ENCODE measurements at places on chromosomes 7 and 10.

DNA sequence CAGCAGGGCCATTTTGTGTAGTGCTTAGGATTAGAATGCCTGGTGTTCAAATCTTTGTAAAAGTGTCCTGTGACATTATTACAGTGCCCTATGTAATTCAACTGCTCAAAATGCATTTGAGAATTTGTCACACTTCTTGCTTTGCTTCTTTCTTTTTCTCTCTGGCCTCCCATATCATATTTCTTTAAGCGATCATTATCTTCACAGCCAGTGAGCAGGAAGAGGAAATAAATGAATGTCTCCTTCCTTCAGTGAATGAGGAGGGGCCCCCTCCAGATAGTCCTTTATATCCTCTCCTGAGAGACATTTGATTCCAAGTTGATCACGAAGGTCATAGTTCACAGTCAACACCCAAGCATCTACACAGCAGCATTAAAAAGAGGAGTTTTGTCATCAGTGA is 425.1 kb upstream of the NPVF start:
- no peak for DNase-seq

GRCh38 chr7:5629941-5630340 is 151.5 kb downstream of the RNF216 start:
- peak; percentile 53 for DNase-seq

- no peak for DNase-seq
Measured at GRCh38 chr10:125296598-125296997, 136.2 kb upstream of the CTBP2 start.

DNA sequence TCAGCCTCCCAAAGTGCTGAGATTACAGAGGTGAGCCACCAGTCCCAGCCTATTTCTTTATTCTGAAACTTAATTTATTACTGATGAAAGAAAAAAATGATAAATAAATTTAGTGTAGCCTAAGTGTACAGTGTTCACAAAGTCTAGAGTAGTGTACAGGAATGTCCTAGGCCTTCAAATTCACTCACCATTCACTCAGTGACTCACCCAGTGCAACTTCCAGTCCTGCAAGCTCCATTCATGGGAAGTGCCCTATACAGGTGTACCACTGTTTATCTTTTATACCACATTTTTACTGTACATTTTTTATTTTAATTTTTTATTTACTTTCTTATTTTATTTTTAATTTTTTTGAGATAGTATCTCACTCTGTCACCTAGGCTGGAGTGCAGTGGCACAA is 12.2 kb downstream of the MRLN start:
- no peak for DNase-seq

Data from choroid plexus epithelial cell (primary cell).